Stimulated activated CD4-positive, alpha-beta T cell treated with anti-CD3 and anti-CD28 coated beads, Interleukin-1b, Interleukin-23, amount 100 ng/mL, for 1 hour (primary cell): ENCODE measurements at places on chromosomes 7 and 10.

GRCh38 chr7:89943525-89944050 is 210.7 kb upstream of the STEAP1 start:
- DNase-seq: no peak

GRCh38 chr10:111221682-111222480 is 145.1 kb downstream of the ADRA2A start:
- DNase-seq: no peak

DNA sequence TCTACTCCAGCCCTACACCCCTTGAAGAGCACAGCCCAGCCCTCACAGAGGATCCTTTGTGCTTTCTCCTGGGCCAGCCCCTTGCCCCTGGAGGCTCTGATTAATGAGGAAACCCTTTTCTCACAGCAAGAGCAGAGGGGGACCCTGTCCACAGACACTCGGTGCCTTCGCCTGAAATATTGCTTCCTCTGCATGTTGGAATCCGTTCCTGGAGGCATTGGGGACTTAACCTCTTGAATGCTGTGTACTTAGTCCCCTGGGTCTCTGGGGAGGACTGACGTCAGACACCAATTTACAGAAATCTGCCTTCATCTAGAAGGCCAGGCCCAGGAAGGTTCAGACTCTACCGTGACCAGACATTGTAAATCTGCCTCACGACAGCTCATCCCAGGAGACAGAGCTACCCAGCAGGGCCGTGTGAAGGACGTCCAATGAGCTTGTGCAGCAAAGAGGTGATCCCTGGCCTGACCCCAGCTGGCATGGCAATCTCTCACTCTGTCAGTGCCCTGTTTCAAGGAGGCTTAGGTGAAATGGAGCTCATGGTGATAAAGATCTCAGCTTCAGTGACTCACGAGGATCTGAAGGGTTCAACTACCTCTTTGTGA is 8.1 kb upstream of the TMEM72 start:
- no peak for DNase-seq

DNA sequence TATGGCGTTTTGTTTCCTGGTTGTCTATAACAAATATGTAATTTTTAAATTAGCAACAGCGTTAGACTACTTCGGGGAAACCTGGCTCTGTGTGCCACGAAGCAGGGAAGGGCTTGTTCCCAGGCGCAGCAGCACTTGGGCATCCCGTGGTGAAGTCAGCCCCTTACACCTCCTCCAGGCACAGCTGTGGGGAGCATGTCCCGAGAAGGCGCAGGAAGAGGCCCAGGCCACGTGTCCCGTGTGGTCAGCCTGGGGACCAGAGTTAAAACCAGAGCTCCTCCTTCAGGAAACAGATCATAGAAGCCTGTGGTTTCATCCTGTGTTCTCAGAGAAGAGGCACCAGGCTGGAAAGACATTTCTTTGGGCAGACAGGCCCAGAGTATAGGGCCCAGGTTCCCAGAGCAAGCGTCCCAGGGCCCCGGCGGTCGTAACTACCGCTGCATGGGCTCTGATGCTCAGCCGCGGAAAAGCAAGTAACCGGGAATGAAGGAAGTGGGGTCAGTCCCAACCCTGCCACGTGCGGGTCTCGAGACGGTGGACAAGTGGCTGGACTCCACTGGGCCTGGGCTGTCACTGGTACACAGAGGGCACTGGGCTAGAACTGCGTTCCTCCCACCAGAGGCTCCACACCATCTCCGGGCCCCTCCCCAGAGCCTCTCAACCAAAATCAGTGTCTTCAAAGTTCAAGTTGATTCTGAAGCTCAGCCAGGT is 7.1 kb downstream of the NUDT1 start:
- DNase-seq: no peak

- DNase-seq: no peak
These were observed 730.6 kb upstream of the IGFBP3 start for GRCh38 chr7:46651561-46652088.

DNA sequence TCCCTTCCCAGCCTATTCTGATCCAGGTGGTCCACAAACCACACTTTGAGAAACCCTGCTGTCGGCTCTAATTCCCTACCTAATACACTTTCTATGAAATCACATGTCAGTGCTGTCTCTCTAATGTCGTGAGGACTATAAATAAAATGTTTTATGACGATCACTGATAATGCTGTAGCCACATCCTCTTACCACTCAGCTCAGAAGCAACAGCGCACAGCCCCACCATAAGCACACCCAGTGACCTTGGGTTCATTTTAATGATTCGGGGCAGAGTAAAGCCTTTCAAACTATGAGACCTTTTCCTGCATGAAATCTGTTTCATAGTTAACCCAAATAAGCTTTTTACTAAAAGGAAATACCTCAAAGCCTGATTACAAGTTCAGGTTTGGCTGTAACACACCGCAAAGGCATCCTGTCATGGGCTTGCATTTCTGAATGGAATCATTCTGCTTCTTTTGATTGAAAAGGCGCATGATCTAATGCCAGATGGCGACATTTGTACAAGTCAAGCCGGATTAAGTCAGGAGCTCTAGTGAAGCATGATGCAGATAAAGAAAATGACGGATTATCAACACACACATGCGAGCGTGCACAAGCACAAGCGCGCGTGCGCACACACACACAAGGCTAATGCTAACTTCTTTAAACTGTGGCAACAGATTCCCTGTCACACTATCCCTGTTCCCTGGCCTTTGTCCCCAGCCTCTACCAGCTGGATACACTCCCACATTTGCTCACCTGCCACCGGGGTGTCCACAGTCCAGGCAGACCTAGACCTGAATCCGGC is 180.5 kb upstream of the PDE1C start:
- DNase-seq: no peak

- no peak for DNase-seq
These were observed 763.5 kb downstream of the AUTS2 start for GRCh38 chr7:70361821-70362220.

GRCh38 chr7:69256634-69257081 is 341.6 kb upstream of the AUTS2 start:
- no peak for DNase-seq

DNA sequence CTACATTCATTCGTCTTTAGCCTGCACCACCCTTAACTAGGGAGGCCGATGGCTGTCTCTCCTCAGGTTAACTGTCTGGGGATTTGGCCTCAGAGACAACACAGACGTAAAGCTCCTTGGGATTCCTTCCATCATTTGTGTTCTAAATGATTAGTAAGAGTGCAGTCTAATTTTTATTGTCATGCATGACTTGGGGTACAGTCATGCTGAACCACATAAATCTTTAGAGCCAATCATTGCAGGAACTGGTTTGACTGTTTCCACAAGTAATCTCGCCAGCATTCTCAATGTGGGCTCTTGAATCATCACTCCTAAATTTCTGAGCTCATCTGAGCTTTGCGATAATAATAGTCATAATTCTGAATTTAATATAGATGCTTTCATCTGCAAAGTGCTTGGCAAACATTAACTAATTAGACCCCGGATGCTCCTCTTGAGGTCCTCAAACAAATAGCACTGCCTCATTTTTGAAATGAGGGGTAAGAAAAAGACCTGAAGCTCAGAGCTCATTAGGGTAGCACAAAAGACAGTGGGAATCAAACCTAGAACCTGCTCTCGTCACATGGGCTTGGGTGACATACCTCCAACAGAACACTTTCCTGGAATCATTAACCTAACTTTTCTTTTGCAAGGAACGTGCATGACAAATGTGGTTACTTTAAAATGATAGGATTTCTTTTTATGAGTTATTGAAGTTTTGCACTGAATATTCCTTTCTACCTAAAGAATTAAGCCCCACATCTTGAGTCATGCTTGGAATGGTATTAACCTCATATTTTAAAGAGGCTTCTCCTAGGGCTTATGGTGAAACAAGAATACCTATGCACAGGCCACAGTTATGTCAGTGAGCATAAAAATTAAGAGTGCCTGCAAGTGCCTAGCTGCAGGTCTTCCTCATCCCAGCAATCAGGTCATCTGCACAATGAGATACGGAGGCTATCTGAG is 118.9 kb upstream of the NRP1 start:
- no peak for DNase-seq

DNA sequence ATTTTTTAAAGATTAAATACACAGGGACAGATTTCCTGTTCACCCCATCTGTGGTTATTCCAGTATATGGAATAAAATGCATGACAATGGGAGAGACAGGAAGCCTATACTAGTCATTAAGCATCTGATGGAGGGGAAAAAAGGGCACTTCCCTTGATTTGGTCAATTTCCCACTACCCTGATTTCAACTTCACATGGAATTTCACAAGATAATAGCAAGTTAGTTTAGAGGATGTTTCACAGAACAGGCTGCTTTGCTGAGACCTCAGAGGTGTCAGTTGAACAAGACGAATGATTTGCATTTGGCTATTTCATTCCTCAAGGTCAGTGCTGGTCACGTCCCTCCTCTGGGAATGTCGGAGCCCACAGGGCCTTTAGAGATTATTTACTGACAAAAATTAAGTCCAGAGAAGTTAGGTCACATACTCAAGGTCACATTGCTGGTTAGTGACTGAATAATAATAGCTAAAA is 4.7 kb upstream of the ITPRIP start:
- no peak for DNase-seq

GRCh38 chr7:36951257-36951697 is 227.0 kb upstream of the AOAH start:
- no peak for DNase-seq

DNA sequence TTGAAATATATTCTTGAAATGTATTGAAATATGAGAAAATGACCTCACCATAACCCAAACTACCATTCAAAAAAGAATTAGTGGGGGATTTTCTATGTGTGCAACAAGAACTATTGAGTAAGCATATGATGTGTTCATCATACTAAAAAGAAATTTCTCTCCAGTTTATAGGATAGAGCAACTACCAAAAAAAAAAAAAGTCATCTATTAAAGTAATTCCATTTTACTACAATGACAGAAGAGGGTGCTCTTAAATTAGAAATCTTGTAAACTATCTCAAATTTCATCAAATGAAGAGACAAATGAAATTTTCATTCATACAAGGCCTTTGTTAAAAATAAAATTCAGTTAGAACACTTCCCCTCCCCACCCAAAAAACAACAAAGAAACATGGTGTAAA is 195.4 kb upstream of the PLXDC2 start:
- no peak for DNase-seq

DNA sequence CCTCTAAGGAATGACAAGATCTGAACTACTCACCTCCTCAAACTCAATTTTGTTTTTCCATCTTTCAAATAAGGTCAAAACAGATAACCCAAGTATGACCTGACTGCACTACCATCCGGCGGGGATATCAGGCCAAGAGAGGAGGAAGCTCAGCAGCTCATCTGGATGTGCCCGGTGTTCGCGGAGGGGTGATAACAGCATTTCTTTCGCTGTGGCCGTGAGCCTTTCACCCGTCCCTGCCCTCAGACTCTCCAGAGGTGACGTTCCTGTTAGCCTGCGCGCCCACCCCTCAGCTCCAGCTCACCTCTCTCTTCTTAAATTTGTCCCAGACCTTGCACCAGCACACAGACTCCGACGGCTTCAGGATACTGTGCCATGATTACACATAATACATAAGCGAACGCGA is 526 bp downstream of the ZNF248 start:
- peak; percentile 1 for DNase-seq

GRCh38 chr10:110304394-110304779 is 333 bp downstream of the SMNDC1 start:
- no peak for DNase-seq

DNA sequence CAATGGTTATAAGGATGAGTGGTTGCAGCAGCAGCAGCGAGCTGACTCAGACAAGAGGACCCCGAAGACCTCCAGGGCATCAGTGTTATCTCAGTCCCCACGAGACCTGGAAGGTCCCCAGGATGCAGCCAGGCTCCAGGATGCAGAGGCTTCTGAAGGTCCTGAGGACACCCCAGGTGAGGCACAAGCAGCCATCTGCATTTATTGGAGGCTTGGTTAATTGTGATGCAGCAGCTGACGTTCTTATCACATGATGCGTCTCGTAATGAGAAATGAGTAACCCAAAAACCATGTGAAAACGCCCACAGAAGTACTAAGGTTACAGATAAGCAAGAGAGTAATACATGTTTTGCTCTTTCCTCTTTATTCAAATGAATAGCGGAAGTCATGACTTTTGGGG is 17.4 kb downstream of the C7orf57 start:
- DNase-seq: no peak

DNA sequence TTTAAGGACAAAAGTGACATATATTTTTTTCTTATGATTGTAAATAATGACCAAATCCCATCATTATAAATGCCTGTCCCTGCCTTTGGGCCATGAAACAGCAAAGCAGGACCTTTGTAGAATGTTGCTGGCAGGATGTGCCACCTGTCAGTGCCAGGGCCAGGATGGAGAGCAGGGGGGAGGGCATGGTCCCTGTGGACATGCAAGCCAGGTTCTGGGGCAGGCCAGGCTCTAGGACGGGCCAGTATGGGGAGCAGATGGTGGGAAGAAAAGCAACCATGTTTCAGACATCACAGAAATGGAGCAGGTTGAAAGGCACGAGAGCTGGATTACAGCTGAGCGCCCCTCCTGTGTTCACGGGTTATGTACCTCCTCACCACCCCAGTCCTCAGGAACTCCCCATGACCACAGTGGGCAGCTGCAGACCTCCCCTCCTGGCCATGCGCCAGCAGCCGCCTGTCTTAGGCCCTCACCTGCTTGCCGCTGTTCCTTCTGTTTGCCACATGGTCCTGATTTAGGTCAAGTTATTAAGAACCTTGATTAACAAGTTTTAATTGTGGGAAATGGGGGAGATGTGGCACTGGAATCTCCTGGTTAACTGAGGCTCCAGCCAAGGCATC is 210.4 kb downstream of the PAXIP1 start:
- DNase-seq: no peak

DNA sequence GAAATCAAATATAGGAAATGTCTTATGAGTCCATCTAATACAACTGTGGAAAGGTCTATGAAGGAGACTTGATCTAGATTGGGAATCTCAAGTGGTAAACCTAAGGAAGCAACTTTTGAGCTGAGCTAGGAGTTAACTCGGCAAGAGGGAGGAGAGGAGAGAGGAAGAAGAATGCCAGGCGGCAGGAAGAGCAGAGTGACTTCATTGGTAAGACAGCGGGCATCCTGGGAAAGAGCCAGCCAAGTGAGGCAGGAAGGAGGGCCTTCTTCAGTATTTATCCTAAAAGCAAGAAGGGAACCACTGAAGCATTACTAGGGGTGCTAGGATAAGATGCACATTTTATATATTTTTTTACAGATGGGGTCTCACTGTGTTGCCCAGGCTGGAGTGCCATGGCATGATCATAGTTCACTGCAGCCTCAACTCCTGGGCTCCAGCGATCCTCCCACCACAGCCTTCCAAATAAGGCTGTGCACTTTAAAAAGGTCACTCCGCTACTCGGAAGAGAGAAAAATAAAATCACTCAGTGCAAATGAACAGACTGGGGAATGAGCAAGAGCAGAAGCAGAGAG is 2.0 kb downstream of the BCL7B start:
- DNase-seq: no peak
